ENCODE measurements at places on chromosomes 12 and 14. TPM values are rescaled to one million over a fixed set of nuclear protein-coding genes. Genes with fewer than 3 reads are reported as not detected.
A peak's percentile ranks its signal among the peaks of the same experiment; 100 is the strongest.

The IGF1 gene
- 0.33 TPM for total RNA-seq

The OAS3 gene
- total RNA-seq = 13.6 TPM

The PTPN6 gene
- total RNA-seq = 401 TPM

The OTUB2 gene
- 0.54 TPM for total RNA-seq

The CEP128 gene
- 22.7 TPM for total RNA-seq

The KRT79 gene
- total RNA-seq = 0.16 TPM

The EAPP gene
- 38.9 TPM for total RNA-seq

The ZC2HC1C gene
- total RNA-seq = 0.45 TPM

The DDN gene
- total RNA-seq = 1.4 TPM

The GLT8D2 gene
- not detected for total RNA-seq

The TECPR2 gene
- total RNA-seq = 6.7 TPM

The GPR65 gene
- 5.3 TPM for total RNA-seq

The ERP27 gene
- 0.25 TPM for total RNA-seq

The SETD3 gene
- 58.1 TPM for total RNA-seq

The RBMS2 gene
- 0.66 TPM for total RNA-seq

The FBXL14 gene
- 23.7 TPM for total RNA-seq

The OTOGL gene
- not detected for total RNA-seq

The AEBP2 gene
- 42.4 TPM for total RNA-seq

The ATF7IP gene
- 54.6 TPM for total RNA-seq

The PRH2 gene
- 0.34 TPM for total RNA-seq

The TAS2R13 gene
- total RNA-seq = 0.26 TPM

DNA sequence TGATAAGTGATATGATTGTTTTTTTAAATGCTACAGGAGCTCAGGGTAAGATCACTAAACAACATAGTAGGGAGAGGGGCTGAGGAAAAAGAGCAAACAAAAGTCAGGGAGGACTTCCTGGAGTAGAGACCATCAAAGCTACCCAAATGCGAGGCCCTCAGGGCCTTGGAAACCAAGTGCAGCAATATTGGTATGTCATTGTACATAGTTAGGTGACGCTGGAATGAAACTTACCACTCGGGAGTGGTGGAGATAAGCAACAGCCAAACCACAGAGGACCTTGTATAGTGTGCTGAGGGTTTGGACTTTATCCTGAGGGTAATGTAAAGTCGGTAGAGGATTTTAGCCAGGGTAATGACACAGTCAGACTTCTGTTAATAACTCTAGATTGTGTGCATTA lies 13.8 kb downstream of the KITLG start:
- no peak for DNase-seq

- no peak for DNase-seq
These were observed 183.7 kb downstream of the DACT1 start for GRCh38 chr14:58821421-58821820.

- DNase-seq = no peak
These were observed 76.5 kb downstream of the SNAPC1 start for GRCh38 chr14:61838661-61839245.

DNA sequence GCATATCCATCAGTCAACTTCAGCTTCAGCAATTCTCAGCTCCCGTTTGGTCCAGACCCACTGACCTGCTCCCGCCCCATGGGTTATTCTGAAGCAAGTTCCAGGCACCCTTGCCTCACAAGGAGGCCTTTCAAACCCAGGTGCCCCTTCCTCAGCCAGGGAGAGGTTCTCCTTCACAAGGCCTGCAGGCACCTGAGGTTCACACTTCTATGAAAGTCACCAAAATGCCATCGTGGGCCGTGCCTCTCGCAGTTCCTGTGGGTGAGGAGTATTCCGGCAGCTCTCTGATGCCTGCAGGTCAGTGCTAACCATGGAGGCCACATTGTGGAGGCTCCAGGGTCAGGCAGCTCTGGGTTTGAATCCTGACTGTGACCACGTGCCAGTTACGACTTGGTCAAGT lies 40.2 kb upstream of the BCL7A start:
- DNase-seq = no peak

- DNase-seq = no peak
These were observed 983.0 kb upstream of the LRFN5 start for GRCh38 chr14:40623643-40624042.

GRCh38 chr12:19967001-19967400 lies 401.3 kb upstream of the PDE3A start:
- no peak for DNase-seq

DNA sequence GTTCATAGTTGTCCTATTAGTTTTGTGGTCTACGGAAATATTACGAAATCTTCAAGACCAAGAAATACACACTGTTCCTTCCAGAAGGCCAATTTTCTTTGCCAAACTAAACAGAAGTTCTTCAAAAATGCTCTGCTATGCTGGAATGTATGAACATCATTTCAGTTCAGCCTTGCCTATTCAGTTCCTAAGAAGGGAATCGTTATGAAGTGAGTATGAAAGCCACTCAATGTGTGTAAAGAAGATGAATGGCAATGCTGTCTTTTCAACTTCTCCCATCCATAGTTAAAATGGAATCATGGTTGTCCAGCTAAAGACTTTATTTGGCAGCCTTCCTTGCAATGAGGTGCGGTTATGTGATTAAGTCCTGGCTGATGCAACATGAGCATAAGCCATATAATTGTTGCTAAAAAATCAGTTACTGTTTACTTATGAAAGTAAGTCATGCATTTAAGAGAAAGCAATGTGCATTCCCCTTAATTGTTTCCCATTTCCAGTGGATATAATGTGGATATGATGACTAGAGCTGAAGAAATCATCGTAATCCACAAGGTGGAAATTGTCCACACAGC lies 73.8 kb upstream of the PTPRR start:
- no peak for DNase-seq

GRCh38 chr14:74297986-74298385 lies 4.7 kb downstream of the ABCD4 start:
- no peak for DNase-seq

DNA sequence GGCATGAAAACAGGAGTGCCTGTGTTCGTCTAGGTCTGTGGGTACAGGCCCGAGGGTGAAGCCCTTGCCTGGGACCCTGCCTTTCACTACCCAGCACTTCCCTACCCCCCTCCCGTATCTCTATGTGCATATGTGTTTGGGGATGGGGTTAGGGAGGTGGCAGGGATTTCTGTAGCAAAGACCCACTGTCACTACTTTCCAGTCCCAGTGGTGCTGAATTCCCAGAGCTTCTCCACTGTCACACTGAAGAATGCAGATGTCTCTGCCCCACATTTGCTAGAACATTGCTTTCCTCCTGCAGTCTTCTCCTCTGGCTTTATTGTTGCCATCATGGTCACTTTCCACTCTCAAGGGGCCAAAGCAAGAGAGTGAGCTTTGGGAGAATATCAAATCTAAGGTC lies 203.9 kb downstream of the MYRFL start:
- DNase-seq = no peak

DNA sequence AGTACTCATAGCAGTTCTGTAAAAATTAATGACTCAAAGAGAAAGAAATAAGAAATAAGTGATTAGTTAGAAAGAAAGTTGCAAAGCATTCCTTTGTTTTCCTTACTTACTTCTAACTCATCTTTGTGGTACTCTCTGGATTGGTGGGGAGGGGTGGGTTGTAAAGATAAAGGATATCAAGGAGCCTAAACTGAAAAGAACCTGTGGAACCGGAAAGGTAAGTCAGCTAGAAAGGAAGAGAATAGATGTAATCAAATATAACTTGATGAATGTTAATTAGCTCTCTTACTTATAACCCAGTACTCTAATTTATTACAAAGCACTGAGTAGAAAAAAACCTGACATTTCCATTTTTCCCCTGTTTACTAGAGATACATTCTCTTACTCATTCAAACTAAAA lies 37.5 kb upstream of the KRR1 start:
- DNase-seq = no peak

- no peak for DNase-seq
These were observed 18.9 kb downstream of the CCDC88C start for GRCh38 chr14:91398707-91399106.

GRCh38 chr12:57496822-57497221 lies 9.0 kb downstream of the MARS1 start:
- no peak for DNase-seq

- DNase-seq = no peak
These were observed 234.0 kb downstream of the ADAMTS20 start for GRCh38 chr12:43318021-43318420.

DNA sequence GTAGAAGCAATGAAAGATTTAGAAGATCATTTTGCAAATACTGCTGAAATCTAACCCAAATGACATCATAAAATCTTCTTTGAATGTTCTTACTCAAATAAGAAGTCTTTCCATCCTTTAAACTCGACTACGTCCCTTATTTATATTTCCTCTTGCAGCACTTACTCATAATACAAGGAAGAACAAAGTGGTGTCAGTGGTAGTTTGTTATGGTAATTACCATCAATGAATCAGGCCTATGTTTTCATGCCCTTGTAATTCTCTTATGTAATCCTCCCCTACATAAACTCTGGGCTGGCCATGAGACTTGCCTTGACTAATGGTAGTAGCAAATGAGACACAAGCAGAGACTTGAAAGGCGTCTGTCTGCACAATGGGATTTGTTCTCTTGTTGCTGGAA lies 17.0 kb downstream of the EEA1 start:
- peak; percentile 13 for DNase-seq

All from activated T-cell treated with anti-CD3 and anti-CD28 coated beads, Interleukin-2, amount 50 U/mL, for 4 hours (primary cell).